ENCODE measurements at places on chromosomes 2 and 18.

- no peak for DNase-seq
These were observed 18.1 kb downstream of the FBXO48 start for GRCh38 chr2:68448671-68449653.

DNA sequence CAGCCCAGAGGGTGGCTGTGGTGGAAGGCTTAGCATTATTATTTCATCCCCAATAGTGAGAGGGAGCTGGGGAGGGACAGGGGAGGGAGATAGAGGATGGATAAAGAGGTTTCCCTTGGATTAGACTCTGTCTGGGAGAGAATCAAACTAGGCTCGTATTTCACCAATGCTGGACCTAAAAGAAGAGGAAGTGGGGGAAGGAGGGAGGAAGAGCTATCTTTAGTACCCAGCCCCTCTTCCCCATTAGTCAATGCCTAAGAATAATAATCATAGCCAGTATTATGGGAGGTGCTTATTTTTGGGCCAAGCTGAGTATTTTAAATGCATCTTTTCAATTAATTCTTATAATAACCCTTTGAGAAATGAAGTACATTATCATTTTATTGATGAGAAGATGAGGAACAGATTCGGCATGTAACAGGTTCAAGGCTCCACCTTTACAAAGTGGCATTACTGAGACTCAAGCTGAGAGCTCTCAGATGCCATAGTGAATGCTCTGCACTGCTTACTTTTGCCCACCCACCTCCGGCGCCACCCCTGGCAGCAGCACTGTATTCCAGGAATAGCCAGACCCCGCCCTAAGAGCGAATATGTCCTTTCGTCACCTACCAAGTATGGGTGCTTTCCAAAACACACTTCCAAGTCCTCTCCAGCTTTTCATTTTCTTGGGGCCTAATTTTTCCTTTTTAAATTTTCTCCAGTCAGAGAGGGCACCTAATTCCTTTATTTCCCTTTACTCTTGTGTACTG lies 21.0 kb downstream of the PAX8 start:
- DNase-seq = no peak

GRCh38 chr2:140401056-140401455 lies 1620.9 kb upstream of the NXPH2 start:
- no peak for DNase-seq

- no peak for DNase-seq
These were observed 99.6 kb downstream of the KCNF1 start for GRCh38 chr2:11011359-11011758.

DNA sequence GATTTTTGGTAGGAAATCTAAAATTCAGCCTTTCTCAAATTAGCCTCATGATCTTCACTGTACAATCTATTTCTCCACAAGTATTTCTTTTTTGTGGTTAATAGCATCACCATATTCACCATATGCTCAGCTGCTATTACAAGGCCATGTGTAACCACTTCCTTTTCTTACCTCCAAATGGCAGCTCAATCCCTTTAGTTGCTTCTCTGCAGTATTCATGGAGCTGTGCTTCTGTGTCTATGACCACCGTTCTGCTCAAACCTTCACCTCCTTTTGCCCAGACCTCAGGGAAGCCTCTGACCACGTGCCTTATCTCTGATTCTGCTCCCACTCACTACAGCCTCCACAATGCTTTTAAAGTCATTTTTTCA lies 126.7 kb upstream of the TMEM200C start:
- DNase-seq = no peak

DNA sequence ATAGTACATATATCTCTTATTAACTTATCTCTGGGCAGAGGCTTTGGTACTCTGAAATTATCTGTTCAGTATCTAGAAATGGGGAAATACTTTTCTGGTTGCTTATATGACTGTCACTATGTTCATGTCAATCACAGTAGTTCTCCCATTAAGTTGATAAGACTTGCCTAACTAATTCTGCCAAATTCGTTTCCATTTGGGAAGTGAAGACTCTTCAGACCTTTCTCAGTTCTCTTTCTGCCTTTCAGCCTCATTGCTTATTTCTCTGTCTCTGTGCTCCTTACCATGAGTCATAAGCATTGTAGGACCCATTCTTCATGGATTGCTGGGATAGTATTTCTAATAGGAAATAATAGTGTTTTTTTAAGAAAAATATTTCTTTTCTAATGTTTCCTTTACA lies 113.5 kb downstream of the PHLPP1 start:
- DNase-seq = no peak

GRCh38 chr2:109422758-109423500 lies 190.8 kb downstream of the SEPTIN10 start:
- DNase-seq = no peak

DNA sequence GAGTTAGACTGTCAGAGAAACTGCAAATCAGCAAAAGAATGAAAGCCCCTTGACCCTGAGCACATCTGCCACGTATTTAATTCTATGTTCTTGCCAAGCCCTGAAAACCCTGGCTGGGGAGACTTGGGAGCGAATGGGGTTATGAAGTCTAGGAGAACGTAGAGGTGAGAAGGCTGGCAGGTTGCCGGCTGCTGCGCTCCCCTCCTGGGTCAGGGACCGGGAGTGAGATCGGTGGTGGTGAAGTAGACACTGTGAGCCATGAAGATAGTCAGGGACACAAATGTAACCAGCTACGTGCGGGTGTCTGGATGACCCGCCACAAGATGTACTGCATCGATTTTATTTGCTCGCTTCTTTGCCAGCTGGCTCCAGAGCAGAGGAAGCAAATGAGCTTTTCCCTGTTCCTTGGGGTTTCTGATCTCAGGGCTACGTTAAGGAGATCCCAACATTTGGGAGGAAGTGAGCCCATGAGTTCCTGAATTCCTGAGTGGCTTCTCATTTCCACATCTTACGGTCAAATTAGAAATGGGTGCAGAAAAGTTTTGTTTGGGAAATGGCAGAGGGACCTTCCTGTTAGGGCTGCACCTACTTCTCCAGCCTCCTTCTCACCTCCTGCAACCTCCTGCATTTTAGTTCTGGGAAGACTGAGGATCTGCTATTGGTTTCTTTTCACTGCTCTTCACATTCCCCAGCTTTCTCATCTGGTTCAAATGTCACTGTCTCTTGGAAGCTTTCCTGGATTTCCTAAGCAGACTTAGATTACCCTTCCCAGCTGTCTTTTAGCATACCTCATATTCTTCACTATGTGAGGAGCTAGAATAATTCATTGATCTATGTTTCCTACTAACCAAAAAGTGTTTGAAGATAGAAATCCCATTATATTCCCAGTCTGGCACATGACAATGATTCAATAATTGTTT lies 360.6 kb downstream of the ZNF521 start:
- no peak for DNase-seq

DNA sequence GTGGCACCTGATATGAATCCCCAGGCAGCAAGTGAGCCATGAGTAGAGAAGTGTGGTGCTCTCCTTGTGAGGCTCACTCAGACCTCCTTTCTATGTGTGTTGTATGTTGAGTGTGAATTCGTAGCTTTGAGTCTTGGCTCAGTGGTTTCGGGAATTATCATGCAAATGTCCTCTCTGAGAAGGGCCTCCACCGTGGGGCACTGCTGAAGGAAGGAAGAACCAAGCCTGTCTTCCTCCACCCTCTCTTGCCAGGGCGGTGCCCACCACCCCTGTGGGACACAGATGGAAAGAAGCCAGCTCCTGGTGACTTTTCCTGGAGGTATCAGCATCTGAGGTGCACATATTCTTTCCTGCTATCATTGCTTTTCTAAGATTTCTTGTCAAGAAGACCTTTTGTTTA lies 156.1 kb downstream of the MYT1L start:
- DNase-seq = no peak

Data from activated T-cell treated with anti-CD3 and anti-CD28 coated beads, Interleukin-2, amount 50 U/mL, for 48 hours (primary cell).